ENCODE measurements at places on chromosomes 5 and 9.

DNA sequence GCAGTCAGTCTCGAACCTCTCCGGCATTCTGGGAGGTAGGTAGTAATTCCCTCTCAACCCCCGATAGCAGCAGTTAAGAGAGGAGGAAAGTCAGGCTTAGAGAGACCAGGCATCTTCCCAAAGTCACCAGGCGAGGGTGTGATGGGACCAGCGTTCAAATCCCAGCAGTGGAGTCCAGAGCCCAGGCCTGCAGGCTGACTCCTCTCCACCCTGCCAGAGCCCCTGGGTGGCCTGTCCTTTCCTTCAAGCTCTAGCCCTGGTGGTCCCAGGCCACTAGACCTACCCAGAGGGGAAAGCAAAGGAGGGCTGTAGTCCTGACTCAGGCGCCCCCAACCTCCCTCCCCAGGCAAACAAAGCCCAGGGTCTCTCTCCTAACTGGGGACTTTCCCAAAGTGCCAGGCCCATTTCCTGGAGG lies 4.2 kb upstream of the NR5A1 start:
- DNase-seq, result no peak

DNA sequence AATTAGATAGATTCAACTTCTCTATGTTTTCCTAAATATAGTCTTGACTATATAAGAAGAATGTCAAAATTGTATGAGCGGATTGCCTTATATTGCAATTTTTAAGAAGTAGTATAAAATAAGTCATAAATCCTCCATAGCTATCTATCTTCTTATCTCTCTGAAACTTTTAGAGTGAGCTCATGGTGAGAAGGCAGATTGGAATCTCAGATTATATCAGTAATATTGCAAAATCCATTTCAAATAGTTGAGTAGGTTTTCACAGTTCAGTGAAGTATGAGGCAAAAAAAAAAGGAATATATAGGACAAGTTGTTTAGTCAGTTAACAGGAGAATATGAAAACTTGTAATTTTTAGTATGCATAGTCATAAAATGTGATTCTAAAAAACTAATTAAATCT lies 156.4 kb downstream of the FAM174A start:
- no peak for DNase-seq

GRCh38 chr9:76987594-76988200 lies 31.8 kb upstream of the FOXB2 start:
- DNase-seq, result no peak

GRCh38 chr5:95223566-95224258 lies 61.2 kb downstream of the MCTP1 start:
- DNase-seq, result no peak

- no peak for DNase-seq
Observed at GRCh38 chr5:56763711-56764466, 51.5 kb upstream of the MAP3K1 start.

- DNase-seq, result no peak
Observed at GRCh38 chr9:9913276-9913832, 699.4 kb downstream of the PTPRD start.

DNA sequence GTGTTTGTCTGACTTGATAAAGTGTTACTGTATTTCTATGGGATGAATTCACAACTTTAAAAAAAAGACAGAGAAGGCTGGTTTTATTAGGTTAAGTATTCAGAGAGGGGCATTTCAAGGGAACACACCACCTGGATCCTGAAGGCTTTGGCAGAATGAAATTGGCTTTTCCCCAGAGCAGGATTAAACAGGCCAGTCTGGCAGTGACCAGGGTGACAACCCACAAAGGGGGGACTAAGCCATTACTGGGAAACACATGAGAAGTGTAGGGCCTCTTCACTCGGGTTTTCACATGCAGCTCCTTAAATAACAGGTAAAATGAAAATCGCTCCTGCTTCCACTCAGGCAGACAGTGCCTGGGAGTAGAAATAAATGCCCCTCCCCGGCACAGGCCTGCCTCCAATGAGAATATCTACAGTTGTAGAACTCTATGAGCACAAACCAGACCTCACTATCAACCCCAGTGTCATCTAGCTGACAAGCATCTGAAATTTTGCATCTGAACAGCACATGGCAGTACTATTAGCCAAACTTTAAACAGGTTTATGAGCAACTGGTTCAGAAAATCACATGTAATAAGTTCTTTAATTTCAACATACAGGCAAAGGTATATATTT lies 85.8 kb downstream of the LHFPL2 start:
- DNase-seq, result no peak

GRCh38 chr5:53343187-53343586 lies 137.2 kb upstream of the FST start:
- no peak for DNase-seq

DNA sequence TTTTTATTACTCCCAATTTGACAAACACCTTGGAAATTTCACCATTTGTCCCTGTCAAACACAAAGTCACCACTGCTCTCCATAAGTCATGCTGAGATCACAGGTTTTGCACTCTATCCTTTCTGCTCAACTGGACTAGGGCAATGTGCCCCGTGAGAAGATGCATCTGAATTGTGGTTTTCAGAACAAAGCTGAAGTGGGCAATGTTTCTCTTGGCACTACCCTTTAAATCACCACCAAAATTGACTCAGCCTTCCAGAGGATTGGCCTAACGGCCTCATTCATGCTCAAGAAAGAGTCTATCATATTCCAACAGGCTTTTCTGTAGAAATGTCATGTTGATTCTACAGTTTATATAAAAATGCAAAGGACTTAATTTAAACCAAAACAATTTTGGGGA lies 81.0 kb upstream of the TRIO start:
- DNase-seq, result no peak

DNA sequence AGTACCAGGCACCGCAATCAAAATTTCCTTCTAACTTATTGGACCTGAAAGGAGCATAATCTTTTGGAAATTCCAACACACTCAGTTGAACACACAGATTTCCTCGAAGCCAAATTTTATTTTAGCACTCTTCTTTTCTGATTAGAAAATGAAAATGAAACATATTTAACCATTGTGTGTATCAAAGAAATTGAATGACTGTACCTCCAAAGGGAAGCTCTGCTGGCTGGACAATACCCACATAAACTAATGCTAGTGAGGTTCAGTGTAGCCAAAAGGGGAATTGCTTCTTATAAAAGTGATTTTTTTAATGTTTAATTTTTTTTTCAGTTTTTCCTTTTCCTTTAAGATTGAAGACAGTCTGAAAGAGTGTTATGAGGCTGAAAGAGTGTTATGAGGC lies 239.6 kb upstream of the NREP start:
- no peak for DNase-seq

- no peak for DNase-seq
Observed at GRCh38 chr9:125747053-125747764, at the start of gene PBX3. Gene PBX3 (plus strand): TSS chr9:125747373.

DNA sequence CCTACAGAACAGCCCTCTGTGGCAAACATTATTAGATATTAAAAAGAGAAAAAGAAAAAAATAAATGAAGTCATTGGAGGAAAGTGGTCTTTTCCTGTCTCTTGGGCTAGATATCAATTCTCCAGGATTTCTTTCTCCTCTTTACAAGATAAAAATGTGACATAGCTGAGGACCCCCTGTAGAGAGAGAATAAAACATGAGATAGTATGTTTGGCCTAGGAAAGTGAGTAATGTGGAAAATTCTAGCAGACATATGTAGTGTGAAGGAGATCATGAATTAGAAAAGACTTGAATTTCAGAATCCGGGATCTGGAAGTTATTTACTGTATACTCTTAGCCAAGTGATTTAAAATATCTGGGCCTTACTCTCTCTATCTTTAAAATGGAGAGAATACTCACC lies 823.1 kb downstream of the TLR4 start:
- DNase-seq, result no peak

DNA sequence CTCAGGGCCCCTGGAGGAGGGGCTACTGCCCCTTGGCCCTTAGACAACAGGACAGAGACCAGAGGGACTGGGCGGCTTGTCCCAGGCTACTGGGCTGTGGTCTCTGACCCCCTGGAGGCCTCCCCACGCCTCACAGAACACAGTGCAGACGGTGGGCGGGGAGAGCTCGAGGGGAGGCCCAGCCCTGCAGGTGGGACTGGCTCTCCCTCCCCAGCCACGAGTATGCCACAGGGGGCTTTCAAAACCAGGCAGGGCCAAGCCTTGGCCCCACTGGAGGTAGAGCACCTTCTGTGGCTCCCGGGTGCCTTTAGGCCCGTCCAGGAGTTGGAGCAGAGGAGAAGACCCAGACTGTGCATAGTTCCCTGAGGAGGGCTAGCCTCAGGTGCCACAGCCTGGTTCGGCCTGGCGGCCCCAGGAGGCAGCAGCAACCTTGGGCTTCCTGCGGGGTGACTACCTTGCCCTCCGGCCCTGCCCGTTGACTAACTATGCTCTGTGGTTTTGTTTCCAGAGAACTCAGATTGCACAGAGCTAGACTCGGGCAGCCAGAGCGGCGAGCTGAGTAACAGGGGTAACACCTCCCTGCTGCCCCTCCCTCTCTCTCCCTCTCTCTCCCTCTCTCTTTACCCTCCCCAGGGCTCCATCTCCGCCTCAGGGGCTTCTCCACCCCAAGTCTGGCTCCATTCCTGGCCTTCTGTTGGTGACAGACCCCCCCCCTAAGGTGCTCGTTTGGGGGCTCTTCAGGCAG lies 15.5 kb downstream of the CARD19 start:
- no peak for DNase-seq

All from NCI-H1694 (cell line).